ENCODE measurements at places on chromosomes 1 and 21.

GRCh38 chr1:12532405-12533315, 85.3 kb downstream of the DHRS3 start:
- no peak for DNase-seq

DNA sequence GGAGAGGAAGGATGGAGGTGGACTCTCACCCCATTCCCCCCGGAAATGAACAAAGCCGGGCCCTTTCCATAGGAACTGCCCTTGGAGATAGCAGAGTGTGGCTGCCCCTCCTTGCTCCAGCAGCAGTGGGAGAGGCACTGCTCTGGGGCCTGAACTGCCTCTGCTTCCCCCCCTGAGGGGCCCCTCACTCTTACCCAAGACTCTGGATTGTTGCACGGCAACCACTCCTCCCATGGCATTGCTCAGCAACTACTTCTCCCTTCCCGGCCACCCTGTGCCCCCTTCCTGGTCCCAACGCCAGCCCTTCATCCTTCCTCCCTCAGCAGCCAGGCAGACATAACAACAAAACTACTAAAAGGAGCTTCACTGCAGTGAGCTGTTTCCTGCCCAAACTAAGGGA, 3.0 kb upstream of the ACKR1 start:
- DNase-seq, result no peak

DNA sequence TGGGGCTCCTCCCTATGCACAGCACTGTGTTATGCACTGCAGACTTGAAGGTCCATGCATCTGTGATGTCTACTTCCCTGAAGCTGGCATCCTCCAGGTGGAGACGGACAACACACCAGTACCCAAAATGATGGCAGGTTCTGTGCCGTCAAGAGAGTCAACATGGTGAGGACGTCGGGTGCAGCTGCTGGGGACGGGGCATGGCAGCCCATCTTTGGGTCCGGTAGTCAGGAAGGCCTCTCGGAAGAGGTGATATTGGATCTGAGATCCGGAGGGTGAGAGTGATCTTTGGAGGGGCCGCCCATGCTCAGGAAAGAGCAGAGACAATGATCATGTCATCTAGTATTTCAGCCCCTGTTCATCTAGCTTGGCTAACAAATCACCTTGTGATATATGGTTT, 104.1 kb downstream of the RIPK4 start:
- DNase-seq, result no peak

- no peak for DNase-seq
Observed at GRCh38 chr1:188270497-188270896, 1441.7 kb downstream of the PLA2G4A start.

GRCh38 chr21:32196001-32196400, 82.8 kb downstream of the MIS18A start:
- no peak for DNase-seq

GRCh38 chr1:60156371-60156770, 82.8 kb upstream of the C1orf87 start:
- no peak for DNase-seq

DNA sequence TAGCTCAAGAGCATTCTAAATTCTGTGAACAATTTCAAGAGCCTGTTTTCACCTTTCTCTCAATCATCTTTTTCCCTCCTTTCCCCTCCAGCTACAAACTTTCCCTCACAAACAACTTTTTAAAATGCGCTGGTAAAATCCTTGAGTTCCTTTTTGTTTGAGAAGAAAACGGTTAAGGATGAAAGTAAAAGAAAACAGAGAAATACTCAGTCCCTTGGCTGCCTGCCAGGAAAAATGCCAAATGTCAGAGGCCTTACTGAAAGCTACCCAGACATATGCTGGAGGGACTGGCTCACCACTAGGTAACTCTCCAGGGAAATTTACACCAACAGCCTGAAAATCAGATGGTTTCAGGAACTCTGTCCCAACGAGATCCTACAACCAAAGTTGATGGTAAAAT, 11.0 kb upstream of the SERBP1 start:
- DNase-seq, result no peak

GRCh38 chr1:22196041-22196440, 53.1 kb upstream of the WNT4 start:
- DNase-seq, result no peak

GRCh38 chr1:71861022-71861421, 421.3 kb downstream of the NEGR1 start:
- no peak for DNase-seq

- DNase-seq, result no peak
Observed at GRCh38 chr21:39016740-39017315, 166.4 kb downstream of the PSMG1 start.

GRCh38 chr1:66778969-66779368, 22.1 kb downstream of the INSL5 start:
- DNase-seq, result no peak

GRCh38 chr1:208917723-208918122, 665.8 kb upstream of the CAMK1G start:
- no peak for DNase-seq

DNA sequence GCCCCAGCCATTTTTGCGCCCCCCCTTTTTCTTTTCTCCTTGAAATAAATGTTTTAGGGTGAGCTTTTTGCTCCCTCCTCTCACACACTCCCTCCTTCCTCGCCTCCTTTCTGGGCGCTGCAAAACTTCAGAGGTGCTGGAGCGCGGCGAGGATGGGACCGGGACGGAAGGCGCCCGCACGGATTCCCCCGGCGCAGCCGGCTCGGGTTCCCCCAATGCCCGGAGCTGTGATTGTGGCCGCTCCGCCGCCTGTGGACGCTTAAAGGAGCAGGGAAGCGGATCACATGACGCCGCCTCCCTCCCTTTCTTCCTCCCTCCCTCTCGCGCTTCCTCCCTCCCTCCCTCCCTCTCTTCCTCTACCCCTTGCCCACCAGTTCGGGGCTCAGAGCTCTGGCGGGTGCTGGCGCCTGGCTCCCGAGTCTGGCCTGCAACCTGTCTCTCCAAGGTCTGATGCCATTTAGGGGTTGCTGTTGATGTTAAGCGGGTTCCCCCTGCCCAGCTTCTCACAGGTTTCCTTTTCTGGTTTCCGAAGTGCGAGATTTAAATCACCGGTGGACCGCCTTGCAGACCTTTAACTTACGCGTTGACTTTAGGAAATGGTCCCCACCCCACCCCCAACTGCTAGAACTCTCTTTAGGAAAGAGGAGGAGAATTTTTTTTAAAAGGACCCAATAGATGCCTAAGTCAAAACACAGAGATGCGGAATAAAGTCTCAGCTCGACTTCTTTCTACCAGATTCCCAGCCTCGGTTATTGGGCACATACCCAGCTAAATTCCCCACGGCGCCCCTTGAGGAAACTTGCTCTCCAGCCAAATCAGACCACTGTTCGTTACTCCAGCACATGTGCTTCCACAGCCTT, at the start of gene WLS:
TSS of gene WLS (minus strand) at position 235 of the 860 bp plus-strand sequence. CDS start at position 11, 224 bp downstream.
- DNase-seq, result no peak

DNA sequence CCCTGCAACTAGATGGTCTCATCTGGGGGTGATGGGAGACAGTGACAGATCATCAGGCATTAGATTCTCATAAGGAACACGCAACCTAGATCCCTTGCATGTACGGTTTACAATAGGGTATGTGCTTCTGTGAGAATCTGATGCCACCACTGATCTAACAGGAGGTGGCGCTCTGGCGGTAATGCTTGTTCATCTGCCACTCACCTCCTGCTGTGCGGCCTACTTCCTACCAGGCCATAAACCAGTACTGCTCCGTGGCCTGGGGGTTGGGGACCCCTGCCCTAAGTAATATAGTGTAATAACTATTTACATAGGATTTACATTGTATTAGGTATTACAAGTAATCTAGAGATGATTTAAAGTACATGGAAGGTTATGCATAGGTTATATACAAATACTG, 134.9 kb downstream of the CLEC20A start:
- no peak for DNase-seq

DNA sequence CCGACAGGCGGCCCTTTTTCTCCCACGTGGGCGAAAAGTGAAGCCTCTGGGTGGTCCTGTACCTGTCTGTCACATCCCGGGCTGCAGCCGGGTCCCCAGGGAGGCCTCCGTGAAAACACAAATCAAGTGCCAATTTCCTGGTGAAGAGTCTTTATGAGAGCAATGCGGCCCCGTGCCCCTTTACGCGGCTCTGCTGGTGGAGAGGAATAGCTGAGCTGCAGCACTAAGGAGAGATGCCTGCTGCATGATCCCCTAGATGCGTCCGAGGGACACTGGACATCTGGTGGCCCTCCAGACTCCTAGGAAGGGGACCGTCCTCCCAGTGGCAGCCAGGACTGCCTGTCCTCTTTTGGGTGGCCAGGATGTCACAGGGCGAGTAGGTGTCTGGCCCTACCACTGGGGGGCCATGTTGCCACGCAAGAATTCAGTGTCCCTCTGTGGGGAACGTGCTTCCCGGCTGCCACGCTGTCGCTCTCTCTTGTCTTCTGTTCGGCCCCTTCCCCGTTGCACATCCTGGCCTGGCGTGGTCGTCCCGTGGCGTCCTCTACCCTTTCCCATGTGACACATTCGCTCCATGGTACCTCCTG, 38.7 kb downstream of the COL18A1 start:
- no peak for DNase-seq

- DNase-seq, result no peak
Observed at GRCh38 chr1:154330669-154331068, 5.3 kb downstream of the ATP8B2 start.

GRCh38 chr1:154344977-154345837, 19.9 kb downstream of the ATP8B2 start:
- no peak for DNase-seq

GRCh38 chr1:208045463-208046260, 134.7 kb upstream of the CD34 start:
- no peak for DNase-seq

GRCh38 chr21:46037331-46038325, 56.1 kb downstream of the COL6A1 start:
- DNase-seq, result no peak

GRCh38 chr1:19720973-19721372, 56.3 kb downstream of the HTR6 start:
- DNase-seq, result no peak

- DNase-seq, result no peak
Observed at GRCh38 chr1:181504399-181504842, 21.1 kb downstream of the CACNA1E start.

- DNase-seq, result no peak
Observed at GRCh38 chr1:221203224-221204054, 324.2 kb downstream of the HLX start.

- no peak for DNase-seq
Observed at GRCh38 chr1:110765640-110766335, 91.0 kb upstream of the KCNA3 start.

- no peak for DNase-seq
Observed at GRCh38 chr1:88502886-88503285, 181.2 kb upstream of the PKN2 start.

DNA sequence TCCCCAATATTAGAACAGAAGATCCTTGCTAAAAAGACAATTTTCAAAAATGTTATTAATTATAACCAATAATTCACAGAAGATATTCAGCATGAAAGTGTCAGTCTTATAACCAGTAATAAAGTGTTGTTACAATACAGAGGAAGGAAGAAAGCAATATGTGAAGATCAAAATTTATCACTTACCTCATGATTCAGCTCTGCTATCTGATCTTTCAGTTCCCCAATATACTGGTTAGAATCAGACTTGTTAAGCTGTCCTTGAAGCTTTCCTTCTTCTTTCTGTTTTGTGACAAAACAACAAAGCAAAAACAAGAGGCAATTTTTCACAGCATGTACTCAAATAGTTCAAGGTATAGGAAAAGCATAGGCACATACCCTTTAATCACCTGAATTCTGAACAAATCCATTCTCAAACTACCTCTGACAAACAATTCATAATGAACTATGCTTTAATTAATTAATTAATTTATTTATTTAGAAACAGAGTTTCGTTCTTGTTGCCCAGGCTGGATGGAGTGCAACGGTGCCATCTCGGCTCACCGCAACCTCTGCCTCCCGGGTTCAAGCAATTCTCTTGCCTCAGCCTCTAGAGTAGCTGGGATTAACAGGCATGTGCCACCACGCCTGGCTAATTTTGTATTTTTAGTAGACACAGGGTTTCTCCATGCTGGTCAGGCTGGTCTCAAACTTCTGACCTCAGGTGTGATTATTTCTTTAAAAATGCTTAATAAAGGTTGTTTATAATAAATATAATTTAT, 76.9 kb upstream of the GFI1 start:
- no peak for DNase-seq

DNA sequence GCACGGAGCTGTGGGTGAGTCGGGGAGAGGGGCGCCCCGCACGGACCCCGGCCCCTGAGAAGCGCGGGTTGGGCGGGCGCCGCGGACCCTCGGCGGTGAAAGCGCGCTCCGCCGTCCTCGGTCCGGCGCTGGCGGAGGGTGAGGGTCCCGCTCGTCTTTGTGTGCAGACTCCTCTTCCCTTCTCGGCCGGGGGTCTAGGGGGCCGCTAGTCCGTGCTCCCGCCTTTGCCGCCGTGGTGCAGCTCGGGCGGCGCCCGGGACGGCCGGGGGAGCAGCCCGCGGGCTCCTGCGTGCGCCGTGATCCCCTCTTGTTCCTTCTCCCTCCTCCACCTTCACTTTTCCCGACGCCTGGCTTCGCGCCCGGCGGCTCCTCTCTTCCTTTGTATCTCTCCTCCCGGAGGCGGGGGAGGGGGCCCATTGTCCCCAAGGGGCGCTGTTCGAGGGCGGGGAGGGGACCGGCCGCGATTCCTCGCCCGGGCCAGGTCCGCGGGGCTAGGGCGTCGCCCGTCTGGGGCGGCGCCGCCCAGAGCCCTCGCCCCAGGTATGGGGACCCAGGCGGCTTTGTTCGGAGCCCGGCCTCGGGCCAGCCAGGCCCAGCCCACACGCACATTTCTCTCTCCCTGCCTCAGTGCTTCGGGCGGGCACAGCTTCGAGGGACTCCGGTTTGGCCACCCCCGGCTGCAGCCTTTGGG, 519 bp downstream of the FNBP1L start:
- DNase-seq, result peak; percentile 16

All from activated naive CD4-positive, alpha-beta T cell treated with anti-CD3 and anti-CD28 coated beads, Interleukin-2, amount 50 U/mL, for 72 hours (primary cell).